ENCODE measurements at places on chromosomes 4 and X.

- H3K4me1 ChIP-seq, result peaks cover 32% of the 10 kb centered on the region
- H3K4me3 ChIP-seq, result peak overlapping the region; percentile 43
- H3K27ac ChIP-seq, result no peak overlapping the region
- H3K27me3 ChIP-seq, result no peaks in the 10 kb centered on the region
- H3K36me3 ChIP-seq, result no peaks in the 10 kb centered on the region
These were observed 2.3 kb downstream of the LRBA start for GRCh38 chr4:151012820-151013219.

GRCh38 chr4:182014164-182014563 is 229.0 kb upstream of the TENM3 start:
- no peak overlapping the region for H3K27ac ChIP-seq
- H3K4me3 ChIP-seq, result no peak overlapping the region
- no peaks in the 10 kb centered on the region for H3K36me3 ChIP-seq
- no peak for DNase-seq

GRCh38 chr4:845836-846251 is 19.9 kb upstream of the CPLX1 start:
- DNase-seq, result no peak
- no peaks in the 10 kb centered on the region for H3K27me3 ChIP-seq
- no peak overlapping the region for H3K27ac ChIP-seq
- H3K4me1 ChIP-seq, result no peaks in the 10 kb centered on the region

- H3K27ac ChIP-seq, result no peak overlapping the region
- peaks cover 52% of the 10 kb centered on the region for H3K4me1 ChIP-seq
- no peaks in the 10 kb centered on the region for H3K27me3 ChIP-seq
These were observed 36.5 kb downstream of the USP9X start for GRCh38 chrX:41121766-41122165.

GRCh38 chr4:55447831-55448230 is 52.1 kb downstream of the TMEM165 start:
- no peak overlapping the region for H3K4me3 ChIP-seq
- no peaks in the 10 kb centered on the region for H3K4me1 ChIP-seq
- peaks cover 51% of the 10 kb centered on the region for H3K36me3 ChIP-seq
- DNase-seq, result no peak
- no peak overlapping the region for H3K27ac ChIP-seq

Data from B cell (primary cell).